GM12878 (cell line): ENCODE measurements at places on chromosomes 2 and 18. TPM values are rescaled to one million over a fixed set of nuclear protein-coding genes. Genes with fewer than 3 reads are reported as not detected.

ZNF892 gene
- 0.08 TPM in 1 of 2 replicates, not detected in the other for polyA plus RNA-seq

GNLY gene
- polyA plus RNA-seq = not detected in 2 replicates

PER2 gene
- 5.1 and 5.5 TPM in 2 replicates for polyA plus RNA-seq

LRRC30 gene
- polyA plus RNA-seq = not detected in 2 replicates

FBXO15 gene
- not detected in 2 replicates for polyA plus RNA-seq

PTPN4 gene
- polyA plus RNA-seq = 18.0 and 23.8 TPM in 2 replicates

CD8B gene
- polyA plus RNA-seq = not detected in 2 replicates

ZSWIM2 gene
- polyA plus RNA-seq = not detected in 2 replicates

DOCK10 gene
- 25.9 and 31.0 TPM in 2 replicates for polyA plus RNA-seq

PLEKHH2 gene
- polyA plus RNA-seq = not detected in 2 replicates

ACMSD gene
- 0.08 and 0.10 TPM in 2 replicates for polyA plus RNA-seq

LOXHD1 gene
- polyA plus RNA-seq = not detected in 2 replicates

CDH7 gene
- polyA plus RNA-seq = not detected in 2 replicates
